NCI-H1930 (cell line): ENCODE measurements at places on chromosomes 7 and 10.

GRCh38 chr10:64102264-64102633 lies 581.0 kb downstream of the REEP3 start:
- DNase-seq: no peak

- no peak for DNase-seq
Observed at GRCh38 chr7:50677638-50677996, 105.1 kb downstream of the GRB10 start.

DNA sequence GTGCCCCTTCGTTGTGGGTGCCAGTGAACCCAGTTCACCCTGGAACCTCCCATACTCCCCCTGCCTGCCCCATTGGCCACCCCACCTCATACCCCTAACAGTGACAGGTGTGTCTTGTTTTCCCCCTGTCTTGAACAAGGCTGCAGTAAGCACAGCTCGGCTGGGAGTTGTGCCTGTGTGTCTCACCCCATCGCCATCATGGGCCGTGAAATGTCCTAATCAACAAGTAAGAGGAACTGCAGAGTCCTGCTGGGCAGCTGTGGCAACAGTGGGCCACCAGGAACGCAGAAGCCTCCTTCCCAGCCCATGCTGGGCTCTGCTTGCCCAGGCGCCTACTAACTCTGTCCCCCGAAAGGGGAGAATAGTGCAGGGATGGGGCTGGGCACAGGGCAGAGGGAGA lies 91.6 kb downstream of the C10orf105 start:
- DNase-seq: no peak

DNA sequence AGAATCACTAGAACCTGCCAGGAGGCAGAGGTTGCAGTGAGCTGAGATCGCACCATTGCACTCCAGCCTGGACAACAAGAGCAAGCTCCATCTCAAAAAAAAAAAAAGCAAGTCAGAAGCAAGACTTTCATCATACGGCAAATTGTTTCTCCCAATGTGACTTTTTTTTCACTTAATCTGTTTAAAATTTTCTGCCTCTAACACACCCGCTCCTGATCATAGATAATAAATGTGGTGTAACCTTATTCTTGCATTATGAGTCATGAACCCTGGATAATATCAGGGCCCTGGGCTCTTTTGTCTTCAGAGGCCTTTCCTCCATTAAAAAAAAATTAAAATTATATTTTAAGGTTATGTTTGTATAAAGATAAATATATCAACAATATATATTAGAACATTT lies 111.4 kb upstream of the JCAD start:
- DNase-seq: no peak

GRCh38 chr10:113036619-113037018 lies 86.6 kb downstream of the TCF7L2 start:
- no peak for DNase-seq

GRCh38 chr7:128497405-128497804 lies 20.9 kb downstream of the METTL2B start:
- no peak for DNase-seq

GRCh38 chr7:904847-905246 lies 28.5 kb downstream of the GET4 start:
- no peak for DNase-seq
